ENCODE measurements at places on chromosomes 4 and X. TPM values are rescaled to one million over a fixed set of nuclear protein-coding genes. Genes with fewer than 3 reads are reported as not detected.

GRCh38 chr4:91829531-91829930, 474.2 kb upstream of the GRID2 start:
- H3K27me3 ChIP-seq, result no peaks in the 10 kb centered on the region
- H3K27ac ChIP-seq, result no peak overlapping the region
- peaks cover 2% of the 10 kb centered on the region for H3K36me3 ChIP-seq
- no peak for DNase-seq
- no peaks in the 10 kb centered on the region for H3K4me1 ChIP-seq

DNA sequence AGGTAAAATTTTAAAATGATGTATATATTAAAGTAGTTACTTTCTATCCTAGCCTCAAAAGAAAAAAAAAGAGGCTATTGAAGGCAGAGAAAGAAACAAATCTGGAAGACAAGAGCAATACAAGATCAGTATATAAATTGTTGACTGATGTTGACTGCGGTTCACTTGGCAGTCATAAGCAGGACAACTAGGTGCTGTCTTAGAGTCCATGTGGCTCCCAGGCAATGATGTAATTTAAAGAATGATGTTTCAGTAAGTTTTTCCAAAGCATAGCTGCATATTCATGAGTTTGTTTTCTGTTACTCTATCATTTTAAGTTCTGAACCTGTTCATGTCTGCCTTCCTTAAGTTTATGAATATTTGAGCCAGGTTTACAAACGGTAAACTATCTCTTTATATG, 630.2 kb downstream of the FAT4 start:
- no peaks in the 10 kb centered on the region for H3K27me3 ChIP-seq
- H3K4me3 ChIP-seq, result no peak overlapping the region
- DNase-seq, result no peak
- no peaks in the 10 kb centered on the region for H3K36me3 ChIP-seq

DNA sequence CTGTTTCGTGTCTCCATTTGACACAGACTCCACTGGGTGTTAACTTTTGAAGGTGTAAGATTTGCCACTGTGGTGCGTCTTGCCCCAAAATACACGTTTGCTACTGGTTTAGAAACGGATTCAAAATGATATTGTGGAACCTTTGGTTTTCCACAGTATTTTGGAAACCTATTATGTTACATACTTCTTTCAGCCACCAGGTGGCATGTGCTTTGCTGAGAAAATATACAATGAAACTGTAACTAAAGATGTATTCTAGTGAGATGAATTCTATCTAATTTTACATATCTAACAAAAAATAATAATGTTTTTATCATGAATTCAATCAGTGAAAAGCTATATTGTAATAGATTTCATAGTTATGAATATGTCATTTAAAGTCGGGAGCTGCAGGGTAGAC, 28.4 kb upstream of the SLITRK4 start:
- no peaks in the 10 kb centered on the region for H3K36me3 ChIP-seq
- peaks cover 23% of the 10 kb centered on the region for H3K27me3 ChIP-seq
- H3K4me1 ChIP-seq, result no peaks in the 10 kb centered on the region
- no peak overlapping the region for H3K27ac ChIP-seq

- H3K27ac ChIP-seq, result no peak overlapping the region
- peak overlapping the region; percentile 41 for H3K4me3 ChIP-seq
- H3K4me1 ChIP-seq, result peaks cover 85% of the 10 kb centered on the region
- H3K36me3 ChIP-seq, result peaks cover 7% of the 10 kb centered on the region
- no peak for DNase-seq
These were observed 76.7 kb downstream of the AFF1 start for GRCh38 chr4:87011340-87012034.

DNA sequence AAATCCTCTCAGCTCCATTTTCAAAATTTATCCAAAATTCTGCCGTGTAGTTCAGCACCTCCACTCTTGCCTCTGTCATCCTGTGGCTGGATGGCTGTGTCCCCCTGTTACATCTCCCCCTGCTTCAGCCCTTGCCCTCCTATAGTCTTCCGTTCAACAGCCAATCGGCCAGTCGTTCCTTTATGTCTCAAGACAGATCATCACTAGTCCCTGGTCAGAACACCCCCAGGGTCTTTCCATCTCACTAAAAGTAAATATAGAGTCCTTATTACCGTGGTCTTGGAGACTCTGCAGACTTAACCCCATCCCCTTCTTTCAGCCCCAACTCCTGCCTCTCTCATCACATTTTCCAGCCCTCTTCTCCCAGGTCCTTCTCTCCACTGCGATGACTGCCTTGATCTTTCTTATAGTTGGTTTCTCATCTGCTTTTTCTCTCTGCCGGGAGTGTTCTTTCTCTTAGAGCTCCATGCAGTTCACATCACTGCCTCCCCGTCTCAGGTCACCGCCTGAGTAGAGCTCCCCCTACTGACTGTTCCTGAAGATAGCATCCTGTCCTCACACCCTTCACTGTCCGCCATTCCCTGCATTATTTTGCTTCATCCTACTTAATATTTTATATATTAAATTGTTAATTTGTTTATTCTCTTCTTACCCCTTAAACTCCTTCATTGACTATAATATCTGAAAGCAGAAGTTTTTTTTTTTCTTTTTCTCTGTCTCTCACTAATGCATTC, 736.9 kb upstream of the MAGEB2 start:
- H3K4me1 ChIP-seq, result no peaks in the 10 kb centered on the region
- H3K36me3 ChIP-seq, result no peaks in the 10 kb centered on the region
- no peak overlapping the region for H3K4me3 ChIP-seq
- no peak for DNase-seq

- no peaks in the 10 kb centered on the region for H3K27me3 ChIP-seq
- peaks cover 69% of the 10 kb centered on the region for H3K4me1 ChIP-seq
- peak; percentile 12 for DNase-seq
These were observed 30.7 kb upstream of the HUWE1 start for GRCh38 chrX:53717205-53717604.

DNA sequence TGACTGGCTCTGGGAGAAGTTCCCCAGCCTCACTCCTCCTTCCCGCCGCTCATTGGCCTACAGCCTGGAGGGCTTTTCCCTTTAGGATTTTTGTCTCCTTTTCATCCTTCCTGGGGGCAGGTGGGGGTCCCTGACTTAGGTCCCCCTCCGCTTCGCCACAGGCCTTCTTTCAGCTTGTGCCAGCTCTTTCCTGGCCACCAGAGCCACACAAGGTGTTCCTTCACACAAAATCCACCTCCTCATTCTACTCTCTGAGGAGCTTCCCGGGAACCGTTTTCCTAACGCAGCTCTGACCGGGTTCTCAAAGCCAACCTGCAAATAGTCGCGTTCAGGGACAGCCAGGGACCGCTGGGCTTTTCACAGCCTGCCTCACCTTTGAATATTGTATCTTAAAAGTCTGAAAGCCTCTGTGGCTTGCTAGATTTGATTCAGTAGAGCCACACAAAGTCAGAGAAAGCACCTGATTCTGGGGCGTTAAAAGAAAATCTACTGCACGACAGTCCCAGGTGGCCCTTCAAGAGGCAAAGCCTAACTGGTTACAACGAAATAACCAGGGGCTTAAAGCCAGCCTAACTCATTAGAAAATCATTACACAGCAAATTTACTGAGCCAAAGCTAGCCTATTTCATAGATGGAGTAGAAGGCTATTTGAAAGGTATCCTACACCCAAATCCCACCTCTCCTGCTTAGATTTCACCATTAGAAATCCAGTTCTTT, 731 bp upstream of the GPC3 start:
- peaks cover 4% of the 10 kb centered on the region for H3K4me1 ChIP-seq
- H3K4me3 ChIP-seq, result peak overlapping the region; percentile 75
- H3K27me3 ChIP-seq, result peaks cover 51% of the 10 kb centered on the region

DNA sequence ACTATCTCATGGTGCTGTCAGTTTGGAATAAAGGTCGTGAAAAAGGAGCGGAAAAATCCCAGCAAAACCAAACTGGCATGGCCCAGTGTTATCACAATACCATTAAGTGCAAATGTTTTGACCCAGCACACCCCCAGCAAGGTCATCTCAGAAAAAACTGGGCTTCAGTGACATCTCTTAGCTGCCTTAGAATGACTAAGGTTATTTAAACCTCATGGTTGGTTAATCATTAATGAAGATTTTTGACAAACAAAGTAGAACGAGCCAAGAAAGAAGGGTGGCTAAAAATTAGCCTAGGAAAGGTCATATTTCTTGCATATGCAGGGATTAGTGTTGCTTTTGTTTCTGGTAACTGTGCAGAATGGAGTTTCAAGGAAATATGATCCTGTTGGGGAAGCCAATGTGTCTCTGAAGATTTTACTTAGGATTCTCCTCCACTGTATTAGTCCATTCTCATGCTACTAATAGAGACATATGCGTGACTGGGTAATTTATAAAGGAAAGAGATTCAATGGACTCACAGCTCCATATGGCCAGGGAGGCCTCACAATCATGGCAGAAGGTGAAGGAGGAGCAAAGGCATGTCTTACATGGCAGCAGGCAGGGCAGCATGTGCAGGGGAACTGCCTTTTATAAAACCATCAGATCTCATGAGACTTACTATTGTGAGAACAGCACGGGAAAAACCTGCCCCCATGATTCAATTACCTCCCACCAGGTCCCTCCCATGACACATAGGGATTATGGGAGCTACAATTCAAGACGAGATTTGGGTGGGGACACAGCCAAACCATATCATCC, 83.5 kb downstream of the CHRNA9 start:
- H3K36me3 ChIP-seq, result peaks cover 7% of the 10 kb centered on the region
- H3K27ac ChIP-seq, result peak overlapping the region; percentile 27
- peaks cover 6% of the 10 kb centered on the region for H3K27me3 ChIP-seq
- DNase-seq, result no peak
- H3K4me1 ChIP-seq, result peaks cover 6% of the 10 kb centered on the region

GRCh38 chrX:39576041-39576872, 521.5 kb downstream of the BCOR start:
- peaks cover 33% of the 10 kb centered on the region for H3K4me1 ChIP-seq
- no peak overlapping the region for H3K4me3 ChIP-seq

DNA sequence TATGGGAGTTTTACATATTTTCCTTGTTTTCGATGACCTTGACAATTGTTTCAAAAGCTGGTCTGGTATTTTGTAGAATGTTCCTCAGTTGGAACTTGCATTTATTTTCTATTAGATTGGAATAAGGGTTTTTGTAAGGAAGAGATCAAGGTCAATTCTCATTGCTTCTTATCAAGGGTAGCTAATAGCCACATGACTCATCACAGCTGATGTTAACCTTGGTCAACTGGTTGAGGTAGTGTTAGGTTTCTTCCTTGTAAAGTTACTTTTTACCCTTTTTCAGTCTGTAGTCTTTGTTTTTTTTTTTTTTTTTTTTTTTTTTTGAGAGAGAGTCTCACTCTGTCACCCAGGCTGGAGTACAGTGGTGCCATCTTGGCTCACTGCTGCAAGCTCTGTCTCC, 257.2 kb downstream of the SNCA start:
- H3K36me3 ChIP-seq, result no peaks in the 10 kb centered on the region
- peaks cover 7% of the 10 kb centered on the region for H3K27me3 ChIP-seq
- DNase-seq, result no peak
- no peak overlapping the region for H3K27ac ChIP-seq

- peaks cover 11% of the 10 kb centered on the region for H3K4me1 ChIP-seq
- no peaks in the 10 kb centered on the region for H3K27me3 ChIP-seq
- H3K27ac ChIP-seq, result no peak overlapping the region
These were observed 35.8 kb downstream of the LRP2BP start for GRCh38 chr4:185359767-185360446.

DNA sequence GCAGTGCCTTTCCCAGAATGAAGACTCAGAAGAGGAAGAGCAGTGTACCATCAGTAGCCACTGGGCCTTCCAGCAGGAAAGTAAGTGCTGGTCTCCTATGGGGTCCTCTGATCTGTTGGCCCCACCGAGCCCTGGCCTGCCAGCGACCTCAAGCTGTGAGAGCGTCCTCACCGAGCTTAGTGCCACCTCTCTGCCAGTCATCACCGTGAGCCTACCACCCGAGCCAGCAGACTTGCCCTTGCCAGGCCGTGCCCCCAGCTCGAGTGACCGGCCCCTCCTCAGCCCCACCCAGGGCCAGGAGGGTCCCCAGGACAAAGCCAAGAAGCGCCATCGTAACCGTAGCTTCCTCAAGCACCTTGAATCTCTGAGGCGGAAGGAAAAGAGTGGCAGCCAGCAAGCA, 69.7 kb downstream of the STARD8 start:
- H3K27ac ChIP-seq, result no peak overlapping the region
- peaks cover 24% of the 10 kb centered on the region for H3K27me3 ChIP-seq
- DNase-seq, result no peak

GRCh38 chr4:122912810-122913575, 9.4 kb downstream of the NUDT6 start:
- no peak overlapping the region for H3K27ac ChIP-seq
- H3K4me1 ChIP-seq, result no peaks in the 10 kb centered on the region
- H3K27me3 ChIP-seq, result no peaks in the 10 kb centered on the region
- DNase-seq, result no peak
- H3K36me3 ChIP-seq, result peaks cover 2% of the 10 kb centered on the region
- no peak overlapping the region for H3K4me3 ChIP-seq

- no peak for DNase-seq
- H3K36me3 ChIP-seq, result no peaks in the 10 kb centered on the region
- peaks cover 4% of the 10 kb centered on the region for H3K4me1 ChIP-seq
- H3K27me3 ChIP-seq, result peaks cover 34% of the 10 kb centered on the region
- H3K4me3 ChIP-seq, result no peak overlapping the region
These were observed 129.1 kb upstream of the SMAD1 start for GRCh38 chr4:145352438-145353145.

GRCh38 chrX:40687169-40687568, 39.8 kb upstream of the CXorf38 start:
- peak overlapping the region; percentile 38 for H3K27ac ChIP-seq
- no peak overlapping the region for H3K4me3 ChIP-seq
- peaks cover 6% of the 10 kb centered on the region for H3K4me1 ChIP-seq
- H3K36me3 ChIP-seq, result peaks cover 13% of the 10 kb centered on the region
- H3K27me3 ChIP-seq, result peaks cover 7% of the 10 kb centered on the region

- no peaks in the 10 kb centered on the region for H3K4me1 ChIP-seq
- no peak overlapping the region for H3K27ac ChIP-seq
- H3K36me3 ChIP-seq, result peaks cover 5% of the 10 kb centered on the region
- no peaks in the 10 kb centered on the region for H3K27me3 ChIP-seq
These were observed 57.1 kb downstream of the RELL1 start for GRCh38 chr4:37628977-37629609.

- no peak overlapping the region for H3K4me3 ChIP-seq
- H3K36me3 ChIP-seq, result no peaks in the 10 kb centered on the region
These were observed 25.3 kb upstream of the LEF1 start for GRCh38 chr4:108193886-108194672.

DNA sequence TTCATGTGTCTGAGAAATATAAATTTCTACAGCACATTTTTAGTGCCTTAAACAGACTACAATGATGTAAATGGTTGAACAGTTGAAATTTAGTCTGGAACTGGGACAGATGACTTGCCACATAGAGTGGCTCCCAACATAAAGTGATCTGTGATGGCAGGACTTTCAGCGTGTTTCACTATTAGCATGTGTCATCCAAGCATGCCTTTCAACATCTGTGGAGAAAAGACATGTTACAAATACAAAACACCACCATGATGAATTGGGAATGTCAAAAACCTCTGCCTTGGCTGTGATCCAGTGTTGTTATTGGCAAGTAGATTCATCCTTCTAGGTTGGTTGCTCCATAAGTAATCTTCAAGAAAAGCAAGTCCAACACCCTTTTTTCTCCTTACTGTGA, 348.7 kb downstream of the MAPK10 start:
- no peak overlapping the region for H3K4me3 ChIP-seq
- no peaks in the 10 kb centered on the region for H3K36me3 ChIP-seq
- no peaks in the 10 kb centered on the region for H3K27me3 ChIP-seq
- no peak for DNase-seq
- H3K4me1 ChIP-seq, result no peaks in the 10 kb centered on the region

Gene GPRASP1
- total RNA-seq, result 7.4 TPM

Gene YIPF7
- total RNA-seq, result not detected

Gene TLR10
- total RNA-seq, result 0.12 TPM

Gene HEPH
- 0.22 TPM for total RNA-seq

Gene SSX2B
- total RNA-seq, result not detected

Gene SLIT2
- total RNA-seq, result not detected

Gene MAGEA4
- total RNA-seq, result not detected

Gene DRP2
- 0.86 TPM for total RNA-seq

Measured in activated T-cell treated with anti-CD3 and anti-CD28 coated beads, Interleukin-2, amount 50 U/mL, for 72 hours (primary cell).